ENCODE measurements at places on chromosomes 12 and 14. TPM values are rescaled to one million over a fixed set of nuclear protein-coding genes. Genes with fewer than 3 reads are reported as not detected.

DNA sequence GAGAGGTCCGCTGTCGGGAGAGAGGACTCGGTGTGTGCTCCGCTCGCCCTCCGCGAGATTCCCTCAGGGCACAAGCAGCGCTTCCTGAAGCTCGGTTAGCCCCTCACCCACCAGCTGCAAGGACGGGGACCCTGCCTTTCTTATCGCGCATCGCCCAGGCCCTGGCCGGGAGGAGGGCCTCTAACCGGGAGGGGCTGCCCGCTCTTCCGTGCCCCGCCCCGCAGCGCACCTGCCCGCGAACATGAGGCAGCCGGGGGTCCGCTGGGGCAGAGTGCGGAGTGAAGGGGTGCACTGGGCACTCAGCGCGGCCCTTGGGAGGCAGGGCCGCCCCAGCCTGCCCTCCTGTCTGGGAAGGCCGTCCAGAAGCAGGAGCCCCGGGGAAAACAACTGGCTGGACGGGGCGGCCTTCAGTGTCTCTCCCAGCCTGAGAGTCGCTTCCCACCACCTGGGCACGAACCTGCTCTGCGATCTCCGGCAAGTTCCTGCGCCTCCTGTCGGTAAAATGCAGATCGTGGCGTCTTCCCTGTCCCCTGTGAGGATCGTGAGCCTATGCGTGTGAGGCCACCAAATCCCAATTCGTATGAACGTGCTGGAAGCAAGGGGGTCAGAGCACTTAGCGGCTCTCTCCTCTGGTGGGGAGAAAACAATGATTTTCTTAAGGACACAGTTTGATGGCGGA lies 28.0 kb upstream of the ADIPOR2 start:
- no peak for DNase-seq

Gene MYH7
- 0.04 TPM for total RNA-seq

DNA sequence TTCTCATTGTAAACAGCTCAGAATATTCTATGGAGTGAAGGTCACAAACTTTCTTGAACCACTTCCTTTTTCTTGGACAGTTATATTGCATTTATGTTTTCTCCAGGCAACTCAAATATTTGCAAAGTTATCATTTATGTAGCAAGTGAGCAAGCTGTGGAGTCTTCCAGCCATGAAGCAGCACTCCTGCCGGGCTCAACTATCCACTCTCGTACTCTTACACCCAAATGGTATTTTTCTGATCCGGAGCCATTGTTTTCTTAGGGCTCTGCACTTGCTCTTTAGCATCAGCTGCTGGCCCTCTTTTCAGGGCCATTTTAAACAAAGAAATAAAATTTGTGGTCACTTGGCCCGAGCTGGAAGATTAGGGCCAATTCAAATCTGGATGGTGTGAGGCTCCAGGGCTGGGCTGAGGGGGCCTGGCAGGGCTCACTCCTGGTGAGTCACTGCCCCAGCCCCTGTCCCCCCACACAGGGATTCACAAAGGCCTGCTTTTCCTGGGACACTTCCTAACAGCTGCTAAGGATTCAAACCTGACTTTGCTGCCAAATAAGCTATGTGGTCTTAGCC lies 19.7 kb downstream of the SYNE3 start:
- no peak for DNase-seq

- no peak for DNase-seq
These were observed 24.8 kb downstream of the EPYC start for GRCh38 chr12:90979951-90980350.

DNA sequence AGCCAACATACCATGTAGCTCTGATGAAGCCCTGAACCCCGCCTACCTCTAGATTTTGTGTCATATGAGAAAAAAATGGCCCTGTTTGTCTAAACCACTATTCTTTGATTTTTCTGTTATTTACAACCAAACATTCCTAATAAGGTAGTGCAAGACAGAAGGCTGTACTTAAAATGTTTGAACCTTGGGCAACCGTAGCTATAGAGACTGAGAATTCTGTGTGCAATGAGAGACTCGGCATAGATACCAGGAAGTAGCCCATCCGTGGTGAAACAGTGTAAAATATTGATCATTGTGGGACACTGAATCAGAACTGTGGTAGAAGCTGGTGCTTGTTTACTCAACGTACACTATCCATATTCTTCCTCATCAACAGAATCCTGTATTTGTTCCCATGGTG lies 86.5 kb upstream of the TMCC3 start:
- DNase-seq, result no peak

DNA sequence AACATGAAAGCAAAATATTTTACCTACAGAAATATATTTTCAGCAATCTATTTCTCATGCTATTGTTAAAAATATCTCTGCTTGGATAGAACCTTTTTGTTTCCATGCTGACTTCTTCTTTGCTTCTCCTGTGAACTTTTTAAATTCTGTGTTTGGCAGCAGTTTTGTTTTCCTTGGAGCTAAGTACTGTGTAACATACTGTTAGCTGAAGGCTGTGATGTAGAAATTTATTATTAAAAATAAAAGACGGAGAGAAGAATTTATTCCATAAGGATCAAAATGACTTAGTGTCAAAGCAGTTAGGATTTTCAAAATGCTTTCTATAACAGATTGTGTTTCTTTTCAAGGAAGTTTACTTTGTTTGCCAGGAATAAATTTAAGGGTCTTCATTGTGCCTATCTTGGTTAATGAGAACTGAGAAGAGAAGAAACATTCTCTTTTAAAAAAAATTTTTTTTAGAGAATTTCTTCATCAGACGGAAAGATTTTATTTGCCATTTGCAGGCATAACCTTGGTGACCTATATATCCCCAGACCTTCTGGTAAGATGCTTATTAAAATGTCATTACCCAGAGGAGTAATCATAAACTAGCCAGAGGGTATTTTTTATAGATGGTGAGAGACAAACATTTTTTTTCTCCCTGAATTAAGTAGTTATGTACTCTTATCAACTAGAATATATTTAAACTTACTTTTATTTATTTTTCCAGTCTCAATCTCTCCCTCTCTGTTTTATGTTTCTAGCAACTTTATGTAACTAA lies 147.1 kb upstream of the SLCO1C1 start:
- DNase-seq, result no peak

- DNase-seq, result no peak
These were observed 117.0 kb downstream of the SRGAP1 start for GRCh38 chr12:63961543-63961942.

DNA sequence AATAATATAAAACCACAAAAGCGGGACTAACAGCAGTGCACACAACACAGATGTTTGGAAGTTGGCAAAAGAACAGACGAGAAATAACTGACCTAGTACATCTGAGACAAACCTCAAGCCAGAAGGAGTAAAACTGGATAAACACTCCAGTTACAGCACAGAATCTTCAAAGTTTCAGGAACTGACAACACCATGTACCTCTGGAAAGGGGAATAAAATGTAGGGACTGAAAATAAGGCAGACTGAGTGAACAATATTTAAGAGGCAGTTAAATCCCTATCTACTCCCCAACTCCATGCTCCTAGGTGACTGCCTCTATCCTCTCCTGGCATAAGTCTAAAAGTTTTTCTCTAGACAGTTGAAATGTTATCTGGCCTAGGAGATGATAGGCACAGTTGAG lies 57.9 kb downstream of the ZFYVE21 start:
- DNase-seq, result no peak

Gene AKAP6
- 2.1 TPM for total RNA-seq

Gene TBX3
- total RNA-seq, result not detected

DNA sequence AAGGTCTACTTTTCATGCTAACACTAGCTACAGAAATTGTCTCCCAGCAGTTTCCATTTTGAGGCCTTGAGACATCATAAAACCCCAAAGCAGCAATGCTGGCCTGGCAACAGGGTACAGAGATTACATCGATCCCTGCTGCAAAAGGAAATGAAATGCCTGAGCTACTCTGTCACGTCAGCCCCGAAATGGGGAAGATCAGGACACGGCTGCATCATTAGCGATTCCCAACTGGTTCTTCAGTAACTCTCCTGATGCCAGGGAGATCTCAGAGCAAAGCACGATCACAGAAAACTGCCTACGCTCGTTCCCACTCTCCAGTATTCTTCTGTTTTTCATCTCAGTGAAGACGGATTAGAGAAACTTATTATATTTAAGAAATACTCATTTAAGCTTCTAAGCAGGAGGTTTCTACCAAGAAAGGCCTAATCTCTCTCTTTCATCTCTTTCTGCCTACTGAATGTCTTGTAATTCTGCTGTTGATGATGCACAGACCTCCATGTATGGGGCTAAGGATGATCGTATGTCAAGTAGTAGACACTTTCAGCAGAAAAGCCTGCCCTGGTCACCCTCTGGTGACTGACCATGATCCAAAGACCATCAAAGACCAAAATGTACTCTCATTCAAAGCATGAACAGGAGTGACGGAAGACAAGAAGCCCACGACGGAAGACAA lies 168.5 kb downstream of the RIMBP2 start:
- DNase-seq, result no peak

GRCh38 chr12:99267038-99267437 lies 380.5 kb upstream of the GARIN6 start:
- DNase-seq, result no peak

DNA sequence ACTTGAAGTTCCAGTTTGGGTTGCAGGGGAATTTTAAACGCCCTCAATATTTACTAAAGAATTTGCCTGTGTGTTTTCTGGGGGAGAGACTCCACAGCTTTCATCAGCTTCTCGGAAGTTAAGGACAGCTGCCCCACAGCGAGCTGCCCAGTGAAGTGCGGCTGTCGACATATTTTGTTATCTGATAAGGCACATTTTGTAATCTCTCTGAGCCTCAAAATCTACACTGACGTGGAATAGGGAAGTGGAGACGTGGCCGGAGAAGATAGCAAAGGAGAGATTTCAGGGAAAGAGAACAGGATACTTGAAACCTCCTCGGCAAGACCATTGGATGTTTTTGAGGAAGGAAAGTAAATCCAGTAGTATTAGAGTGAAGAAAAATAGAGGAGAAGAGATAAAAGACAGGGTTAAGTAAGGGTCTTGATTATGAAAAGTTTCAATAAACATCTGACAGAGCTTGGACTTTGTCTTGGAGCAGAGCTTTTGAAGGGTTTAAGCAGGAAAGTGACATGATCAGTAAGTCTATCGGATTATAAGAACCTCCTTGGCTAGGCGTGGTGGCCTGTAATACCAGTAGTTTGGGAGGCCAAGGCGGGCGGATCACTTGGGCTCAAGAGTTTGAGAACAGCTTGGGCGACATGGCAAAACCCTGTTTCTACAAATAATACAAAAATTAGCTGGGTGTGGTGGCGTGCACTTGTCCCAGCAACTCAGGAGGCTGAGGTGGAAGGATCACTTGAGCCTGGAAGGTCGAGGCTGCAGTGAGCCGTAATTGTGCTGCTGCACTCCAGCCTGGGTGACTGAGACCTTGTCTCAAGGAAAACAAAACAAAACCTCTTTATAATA lies 1.1 kb downstream of the POLR3B start:
- no peak for DNase-seq

Gene TPPP2
- not detected for total RNA-seq

GRCh38 chr12:78540606-78541336 lies 323.8 kb upstream of the SYT1 start:
- no peak for DNase-seq

Gene PAX9
- total RNA-seq, result not detected

GRCh38 chr14:34605461-34605860 lies 24.5 kb downstream of the SNX6 start:
- no peak for DNase-seq

DNA sequence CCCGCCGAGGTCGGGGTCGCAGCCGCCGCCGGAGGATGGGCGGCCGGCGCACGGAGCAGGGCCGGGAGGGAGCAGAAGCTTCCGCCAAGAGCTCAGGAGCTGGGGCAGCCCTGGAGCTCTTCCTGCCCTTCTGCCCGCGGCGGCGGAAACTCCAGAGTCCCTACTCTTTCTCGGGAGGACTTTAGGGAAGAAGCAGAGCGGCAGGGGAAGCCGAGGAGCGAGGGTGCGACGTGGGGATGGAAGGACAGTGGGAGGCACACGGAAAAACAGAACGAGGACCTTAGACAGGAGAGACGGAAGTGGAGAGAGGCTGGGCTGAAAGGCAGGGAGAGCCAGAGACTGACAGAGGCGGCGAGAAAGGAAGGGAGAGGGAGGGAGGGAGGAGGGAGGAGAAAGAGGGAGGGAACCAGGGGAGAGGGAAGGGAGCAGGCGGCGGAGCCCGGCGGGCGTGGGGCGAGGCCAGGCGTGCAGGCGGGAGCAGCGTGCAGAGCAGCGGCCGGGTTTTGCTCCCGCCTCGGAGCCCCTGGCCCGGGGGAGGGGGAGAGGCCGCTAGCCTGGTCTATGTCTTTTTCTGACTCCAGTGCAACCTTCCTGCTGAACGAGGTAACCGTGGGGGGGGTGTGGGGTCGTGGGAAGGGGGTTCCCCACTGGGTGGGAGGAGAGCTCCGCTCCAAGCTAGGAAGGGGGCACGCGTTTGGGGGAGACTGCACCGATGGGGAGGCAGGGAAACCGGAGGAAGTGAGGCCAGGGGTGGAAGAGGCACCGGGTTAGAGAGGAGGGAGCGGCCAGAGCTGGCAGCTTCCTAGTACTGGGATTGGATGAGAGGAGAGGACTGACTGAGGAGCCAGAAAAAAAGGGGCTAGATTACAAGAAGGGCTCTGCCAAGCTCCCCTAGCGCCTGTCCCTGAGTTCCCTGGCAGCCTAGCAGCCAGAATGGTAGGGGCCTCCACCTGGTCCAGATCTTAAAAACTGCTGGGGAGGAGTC lies 2.9 kb upstream of the CACNB3 start:
- peak; percentile 50 for DNase-seq

Gene SMOC1
- total RNA-seq, result not detected

Measured in activated naive CD8-positive, alpha-beta T cell treated with anti-CD3 and anti-CD28 coated beads for 36 hours (primary cell).